Skeletal muscle cell (primary cell): ENCODE measurements at places on chromosomes 6 and 20.

- DNase-seq, result no peak
Observed at GRCh38 chr6:2454180-2454579, 208.8 kb upstream of the GMDS start.

DNA sequence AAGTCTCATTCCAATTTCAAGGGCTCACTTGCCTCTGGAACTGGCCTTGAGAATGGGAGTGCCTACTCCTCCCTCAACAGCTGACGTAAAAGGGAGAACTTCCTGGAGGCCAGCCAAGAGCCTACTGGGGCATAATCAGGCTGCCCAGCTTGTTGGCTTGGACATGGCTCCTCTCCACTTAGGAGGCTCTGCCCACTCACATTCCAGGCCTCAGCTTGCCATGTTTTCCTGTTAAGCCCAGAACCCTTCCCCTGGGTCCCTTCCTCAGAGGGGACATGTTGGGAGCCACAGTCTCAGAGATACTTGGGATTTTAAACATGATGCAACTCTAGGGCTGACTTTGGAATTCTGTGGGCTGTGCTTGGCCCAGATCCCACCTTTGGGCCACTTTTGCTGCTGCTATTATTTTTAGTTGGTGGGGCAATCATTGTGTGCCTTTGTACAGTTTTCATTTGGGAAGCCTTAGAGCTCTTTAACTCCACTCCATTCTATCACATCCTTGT is 31.5 kb upstream of the ADTRP start:
- DNase-seq, result peak; percentile 83

DNA sequence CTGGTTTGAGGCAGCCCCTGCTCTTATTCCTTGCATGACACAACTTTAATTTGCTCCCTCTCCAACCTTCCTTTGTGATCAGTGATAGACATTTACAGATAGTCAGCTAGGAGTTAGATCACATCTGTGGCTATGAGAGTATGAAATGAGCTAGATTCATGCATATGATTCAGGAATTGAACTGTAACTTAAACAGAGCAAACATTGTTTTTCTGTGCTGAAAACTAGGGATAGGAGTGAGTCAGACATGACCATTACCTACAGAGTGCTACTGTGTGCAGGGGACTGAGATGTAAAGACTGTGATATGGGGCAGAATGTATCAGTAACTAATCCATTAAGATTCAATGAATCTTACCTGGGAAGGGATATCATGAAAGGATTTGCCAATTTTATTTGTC is 279.4 kb upstream of the SPTLC3 start:
- DNase-seq, result no peak

DNA sequence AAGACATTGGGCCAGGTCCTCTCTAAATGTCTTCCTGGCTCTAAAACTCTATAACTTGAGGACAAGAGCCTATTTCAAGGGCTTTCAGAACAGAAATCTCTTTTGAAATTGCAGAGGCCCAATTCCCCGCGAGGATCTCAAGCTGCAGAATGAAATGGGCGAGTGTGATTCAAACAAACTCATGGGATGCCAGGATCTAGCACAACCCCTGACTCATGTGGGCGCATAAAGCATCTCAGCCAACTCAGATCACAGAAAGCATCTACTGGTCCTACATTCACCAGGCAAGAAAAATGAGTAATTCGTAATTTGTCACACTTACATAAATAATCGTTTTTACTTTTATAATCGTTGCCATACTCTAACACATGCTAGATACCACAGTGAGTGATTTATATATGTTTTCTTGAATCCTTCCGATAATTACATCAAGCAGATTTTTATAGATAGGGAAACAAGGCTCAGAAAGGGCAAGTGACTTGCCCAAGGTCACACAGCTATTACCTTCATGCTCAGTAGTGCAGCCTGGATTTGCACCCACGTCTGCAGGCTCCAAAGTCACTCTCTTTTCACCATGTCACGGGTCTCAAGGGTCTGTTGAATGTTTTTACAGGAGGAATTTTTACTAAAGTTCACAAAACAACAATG is 26.2 kb downstream of the FOXF2 start:
- no peak for DNase-seq

- no peak for DNase-seq
Observed at GRCh38 chr6:46014046-46014445, 1.6 kb downstream of the CLIC5 start.

GRCh38 chr20:23106271-23106851 is 20.2 kb upstream of the CD93 start:
- no peak for DNase-seq

DNA sequence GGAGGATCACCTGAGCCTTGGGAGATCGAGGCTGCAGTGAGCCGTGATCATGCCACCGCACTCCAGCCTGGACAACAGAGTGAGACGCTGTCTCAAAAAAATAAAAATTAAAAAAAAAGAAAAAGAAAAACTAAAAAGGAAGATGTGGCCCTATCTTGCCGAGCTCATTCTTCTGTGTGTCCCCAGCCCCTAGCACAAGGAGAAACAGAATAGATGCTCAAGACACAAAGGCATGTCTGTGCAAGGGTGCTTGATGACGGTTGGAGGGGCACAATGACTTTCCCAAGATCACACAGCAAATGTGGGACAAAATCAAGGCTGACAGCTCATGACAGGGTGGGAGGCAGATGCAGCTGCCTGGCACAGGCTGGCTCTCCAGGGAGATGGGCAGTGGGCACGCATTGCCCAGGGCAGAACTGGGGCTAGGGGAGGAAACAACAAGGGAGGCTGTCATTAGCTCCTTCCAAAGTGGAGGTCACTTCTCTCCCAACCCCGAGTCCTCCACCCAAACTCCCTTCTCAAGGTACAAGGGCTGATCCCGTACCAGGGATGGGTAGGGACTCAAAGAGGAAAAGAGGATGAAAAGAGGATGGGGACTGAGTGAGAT is 775 bp upstream of the NRSN2 start:
- DNase-seq, result no peak

- DNase-seq, result no peak
Observed at GRCh38 chr20:32481311-32482142, 103.6 kb downstream of the NOL4L start.
